Vagina (tissue), 2 donors: ENCODE measurements at places on chromosomes 13 and 19.

DNA sequence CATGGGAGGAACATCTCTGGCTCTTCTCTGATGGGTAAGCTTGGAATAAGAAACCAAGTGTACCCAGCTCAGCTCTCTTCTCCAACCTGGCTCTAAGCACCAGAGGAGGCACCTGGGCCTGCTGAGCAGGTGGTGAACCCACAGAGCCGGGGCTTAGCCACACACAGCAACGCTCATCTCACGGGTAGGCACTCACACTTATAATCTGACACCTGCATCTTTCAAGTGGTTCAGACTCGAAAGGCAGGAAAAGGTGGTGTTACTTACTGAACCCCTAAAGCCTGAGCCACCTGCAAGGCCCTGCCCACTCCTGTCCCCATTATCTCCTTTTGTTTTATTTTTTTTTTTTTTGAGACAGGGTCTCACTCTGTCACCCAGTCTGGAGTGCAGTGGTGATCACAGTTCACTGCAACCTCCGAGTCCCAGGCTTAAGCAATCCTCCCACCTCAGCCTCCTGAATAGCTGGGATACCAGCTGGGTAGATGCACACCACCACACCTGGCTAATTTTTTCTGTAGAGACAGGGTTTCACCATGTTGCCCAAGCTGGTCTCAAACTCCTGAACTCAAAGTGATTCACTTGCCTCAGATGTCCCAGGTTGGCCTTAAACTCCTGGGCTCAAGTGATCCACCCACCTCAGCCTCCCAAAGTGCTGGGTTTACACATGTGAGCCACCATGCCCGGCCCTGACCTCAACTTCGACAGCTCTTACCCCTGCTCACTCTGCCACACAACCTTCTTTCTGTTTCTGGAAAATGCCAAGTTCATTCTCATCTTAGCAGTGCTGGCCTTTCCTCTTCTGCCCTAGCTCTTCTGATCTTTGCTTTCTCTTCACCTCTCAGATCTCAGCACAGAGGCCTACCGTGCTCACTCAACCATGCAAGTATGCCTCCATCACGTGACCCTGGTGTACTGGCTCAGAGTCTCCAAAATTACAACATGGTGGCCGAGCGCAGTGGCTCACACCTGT is 9.7 kb downstream of the FBXL12 start:
- no peak for DNase-seq

DNA sequence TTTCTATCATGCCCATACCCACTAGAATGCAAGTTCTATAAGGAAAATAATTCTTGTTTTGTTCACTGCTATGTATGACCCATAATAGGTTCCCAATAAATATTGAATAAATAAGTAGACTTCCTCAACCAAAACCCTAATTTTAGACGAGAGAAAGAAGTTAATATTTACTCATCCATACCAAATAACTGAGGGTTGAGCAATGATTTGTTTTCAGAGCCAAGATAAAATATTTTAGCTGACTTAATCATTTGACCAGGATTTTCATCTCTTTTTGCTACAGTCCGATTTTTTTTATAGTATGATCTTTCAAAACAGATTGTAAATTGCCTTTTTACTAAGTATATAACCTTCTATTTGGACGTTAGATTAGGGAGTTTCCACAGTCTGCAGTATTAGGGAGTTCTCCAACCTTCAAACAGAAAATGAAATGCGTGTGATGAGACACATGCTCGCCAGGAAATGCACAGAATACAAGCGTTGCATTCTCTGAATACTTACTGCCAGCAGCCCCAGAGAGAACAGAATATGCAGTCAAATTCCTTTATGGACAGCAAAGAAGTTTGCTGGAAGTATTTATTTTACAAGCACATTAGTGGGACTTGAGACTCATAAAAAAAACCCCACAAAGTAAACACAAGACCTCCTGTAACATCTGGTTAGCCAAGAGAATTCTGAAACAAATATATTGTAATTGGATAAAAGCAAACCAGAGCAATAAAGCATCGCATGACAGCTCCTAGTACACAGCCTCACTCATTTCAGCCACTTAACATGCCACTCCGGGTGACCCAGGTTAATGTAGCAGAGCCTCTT is 230.0 kb downstream of the MYO16 start:
- no peak for DNase-seq

- no peak for DNase-seq
Observed at GRCh38 chr13:35475960-35476943, at the start of gene MAB21L1. TSS of gene MAB21L1 (minus strand) at chr13:35476689. CDS start at chr13:35476138, 551 bp downstream.

DNA sequence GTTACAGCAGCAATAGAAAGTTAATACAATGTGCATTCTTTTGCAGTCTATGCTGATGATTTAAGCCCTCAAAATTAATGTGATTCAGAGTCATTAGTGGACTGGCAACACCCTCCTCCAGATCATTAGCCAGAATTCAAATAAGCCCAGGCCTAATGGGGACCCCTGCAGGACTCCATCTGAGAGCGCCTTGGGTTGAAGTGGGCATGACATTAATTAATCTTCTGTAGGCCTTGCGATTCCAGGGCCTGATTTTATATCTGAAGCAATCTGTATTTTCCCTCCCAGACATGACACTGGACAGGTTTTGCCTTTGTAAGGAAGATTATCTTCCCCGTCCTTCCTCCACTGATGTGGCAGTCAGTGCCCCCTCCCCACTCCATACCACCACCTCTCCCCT is 442.9 kb downstream of the FOXO1 start:
- DNase-seq = no peak

- DNase-seq = no peak
Observed at GRCh38 chr19:7973883-7974282, 30.4 kb upstream of the TIMM44 start.

GRCh38 chr13:91632086-91632485 is 233.7 kb downstream of the GPC5 start:
- no peak for DNase-seq

GRCh38 chr13:37089495-37089894 is 16.0 kb downstream of the CSNK1A1L start:
- DNase-seq = no peak

DNA sequence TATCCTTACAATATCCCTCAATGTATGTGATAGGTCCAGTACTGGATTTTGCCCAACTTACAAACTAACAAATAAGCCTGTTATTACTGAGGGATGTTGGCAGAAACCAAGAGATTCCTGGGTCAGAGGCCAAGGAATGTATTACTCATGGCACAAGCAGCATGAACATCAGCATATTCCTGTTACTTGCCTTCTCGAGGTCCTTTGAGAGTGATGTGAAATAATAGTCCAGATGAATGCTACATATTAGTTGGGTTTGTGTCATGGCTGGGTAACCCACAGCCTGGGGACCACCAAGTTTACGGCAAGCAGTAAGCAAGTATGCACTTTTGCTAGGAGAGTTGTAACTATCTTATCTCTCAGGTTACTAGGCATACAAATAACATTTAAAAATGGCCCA is 384.5 kb upstream of the GPC6 start:
- DNase-seq = no peak

- DNase-seq = no peak
Observed at GRCh38 chr19:44512326-44513298, 12.3 kb upstream of the ZNF180 start.

- DNase-seq = no peak
Observed at GRCh38 chr13:93956426-93956825, 523.1 kb downstream of the DCT start.

DNA sequence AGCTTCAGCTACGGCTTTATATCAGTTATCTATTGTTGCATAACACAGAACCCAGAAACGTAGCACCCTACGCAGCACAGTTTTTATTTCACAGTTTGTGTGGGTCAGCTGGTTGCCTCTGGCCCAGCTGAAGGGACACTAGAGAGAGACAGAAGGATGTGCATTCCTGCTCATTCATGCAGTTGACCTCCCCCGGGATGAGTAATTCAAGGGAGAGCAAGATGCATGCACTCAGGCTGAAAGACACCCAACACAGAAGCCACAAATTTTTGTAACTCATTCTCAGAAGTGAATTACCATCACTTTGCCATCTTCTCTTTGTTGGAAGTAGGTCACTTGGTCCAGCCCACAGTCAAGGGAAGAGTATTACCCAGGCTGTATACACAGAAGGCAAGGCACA is 89.5 kb downstream of the EFNB2 start:
- no peak for DNase-seq

- no peak for DNase-seq
Observed at GRCh38 chr13:55000043-55000442, 1971.4 kb downstream of the OLFM4 start.

DNA sequence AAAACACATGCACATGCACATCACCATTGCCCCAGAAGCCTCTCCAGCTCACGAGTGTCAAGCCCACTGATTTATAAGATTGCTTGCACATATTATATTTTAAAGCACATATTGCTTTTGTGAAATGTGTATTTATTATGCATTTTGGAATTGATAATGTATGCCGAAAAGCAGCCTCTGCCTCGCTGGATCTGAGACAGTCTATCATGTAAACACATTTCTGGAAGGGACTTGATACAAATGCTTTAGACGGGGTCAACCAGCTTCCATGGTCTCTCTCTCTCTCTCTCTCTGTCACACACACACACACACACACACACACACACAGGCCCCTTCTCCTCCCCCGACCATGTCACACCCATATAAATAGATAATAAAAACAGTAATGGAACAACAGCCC is 203.8 kb downstream of the TUBA3C start:
- no peak for DNase-seq

GRCh38 chr13:40351537-40352379 is 314.7 kb downstream of the FOXO1 start:
- DNase-seq = no peak

GRCh38 chr19:14442891-14443631 is 10.0 kb downstream of the PKN1 start:
- DNase-seq = no peak

- no peak for DNase-seq
Observed at GRCh38 chr19:19540715-19541515, 2.9 kb downstream of the CILP2 start.

- DNase-seq = no peak
Observed at GRCh38 chr13:111614009-111614408, 293.6 kb downstream of the TEX29 start.

DNA sequence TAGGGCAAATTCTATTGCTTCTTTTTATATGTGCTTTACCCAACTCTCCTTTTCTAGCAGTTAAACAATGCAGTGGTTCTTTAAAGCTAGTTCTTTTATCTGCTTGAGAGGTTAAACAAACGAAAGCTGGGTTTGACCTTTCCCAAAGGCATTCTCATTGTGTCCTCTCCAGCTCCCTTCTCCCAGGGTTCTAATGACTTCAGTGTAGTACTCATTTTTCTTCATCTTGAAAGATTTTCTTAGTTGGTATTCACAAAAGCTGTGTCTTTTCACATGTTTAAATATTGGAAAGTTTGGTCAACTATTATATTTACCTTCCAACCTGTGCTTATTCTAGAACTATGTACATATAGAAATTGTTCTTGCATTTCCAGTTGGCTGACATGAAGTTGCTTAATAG is 1.5 kb downstream of the WASF3 start:
- DNase-seq = no peak

- DNase-seq = no peak
Observed at GRCh38 chr19:47757617-47758442, 12.5 kb downstream of the NOP53 start.

GRCh38 chr19:27922970-27923369 is 1290.0 kb downstream of the UQCRFS1 start:
- no peak for DNase-seq

DNA sequence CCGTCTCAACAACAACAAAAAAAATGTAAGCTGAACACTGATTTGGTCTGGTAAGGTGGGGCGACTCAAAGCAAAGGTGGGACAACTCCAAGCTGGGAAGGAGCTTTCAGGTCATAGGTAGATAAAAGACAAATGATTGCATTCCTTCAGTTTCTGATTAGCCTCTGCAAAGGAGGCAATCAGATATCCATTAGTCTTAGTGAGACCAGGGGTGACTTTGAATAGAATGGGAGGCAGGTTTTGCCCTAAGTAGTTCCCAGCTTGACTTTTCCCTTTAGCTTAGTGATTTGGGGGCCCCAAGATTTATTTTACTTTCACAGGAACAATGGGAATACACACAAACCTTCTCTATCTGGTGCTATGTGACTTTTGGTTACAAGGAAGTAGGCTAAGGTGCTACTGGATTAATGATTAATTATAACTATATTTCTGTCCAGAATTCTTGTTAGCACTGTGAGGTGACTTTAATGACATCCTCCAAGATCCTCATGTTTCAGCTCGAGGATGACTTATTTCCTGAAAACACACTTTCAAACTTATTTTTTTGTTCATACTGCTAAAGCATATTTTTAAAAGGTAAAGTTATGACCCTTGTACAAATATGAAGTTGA is 10.6 kb upstream of the MTRF1 start:
- DNase-seq = no peak
